ENCODE measurements at places on chromosomes 2 and 18.

DNA sequence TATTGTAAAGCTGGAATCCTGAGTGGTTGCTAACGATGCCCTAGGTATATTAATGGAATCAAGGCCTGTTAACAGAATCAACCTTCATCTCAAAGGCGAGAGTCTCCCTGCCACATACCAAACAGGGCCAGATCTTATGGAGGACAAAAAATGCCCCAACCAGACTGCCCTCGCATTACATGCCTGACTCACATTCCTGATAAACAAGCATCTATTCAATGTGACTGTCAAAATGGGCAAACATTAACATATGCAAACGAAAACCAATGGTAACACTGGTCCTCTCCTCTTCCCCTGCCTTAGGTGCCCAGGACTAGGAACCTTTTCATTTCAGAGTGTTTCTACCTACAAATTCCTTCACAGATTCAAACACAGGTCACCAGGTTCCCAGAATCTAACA lies 83.4 kb downstream of the COL6A3 start:
- DNase-seq: no peak

DNA sequence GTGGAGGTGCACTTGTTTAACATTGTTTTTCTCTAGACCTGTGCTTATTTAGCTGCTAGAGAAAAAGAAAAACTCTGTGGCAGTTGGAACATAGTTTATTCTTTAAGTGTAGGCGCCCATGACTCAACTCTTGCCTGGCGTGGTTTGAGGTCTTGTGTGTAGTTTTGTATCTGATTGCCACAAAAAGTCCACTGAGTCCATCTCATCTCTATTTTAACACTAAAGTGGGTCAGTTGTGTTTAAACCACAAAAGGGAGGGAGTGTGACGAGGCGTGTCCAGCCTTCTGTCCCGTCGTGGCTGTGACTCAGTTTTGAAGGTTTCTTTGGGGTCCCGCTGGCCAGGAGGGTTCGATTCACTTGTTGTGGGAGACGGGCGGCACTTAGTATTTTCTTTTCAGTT lies 15.3 kb upstream of the UGT1A9 start:
- DNase-seq: no peak

GRCh38 chr2:45117383-45117782 lies 108.1 kb upstream of the SIX2 start:
- no peak for DNase-seq

GRCh38 chr2:134310107-134311079 lies 56.5 kb downstream of the MGAT5 start:
- no peak for DNase-seq

- no peak for DNase-seq
These were observed 143.4 kb downstream of the NDUFA10 start for GRCh38 chr2:239881561-239882320.

DNA sequence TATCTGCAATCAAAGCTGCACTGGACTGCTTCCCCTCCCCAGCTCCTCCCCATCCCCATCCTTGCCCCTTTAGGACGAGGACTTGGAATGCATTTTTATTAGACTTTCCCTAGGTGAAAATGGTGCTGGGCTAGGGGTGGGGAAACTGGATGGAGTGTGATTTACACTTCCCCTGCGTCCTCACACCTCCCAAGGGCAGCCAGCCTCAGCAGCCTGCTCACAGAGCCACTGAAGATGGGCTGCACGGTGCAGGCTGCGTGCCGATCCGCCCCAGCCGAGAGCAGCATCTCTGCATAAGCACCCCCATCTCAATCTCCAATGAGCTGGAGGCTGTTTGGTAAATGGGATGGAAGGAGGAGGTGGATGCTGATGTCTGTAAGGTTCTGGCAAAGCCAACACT lies 87.6 kb downstream of the ZBTB7C start:
- no peak for DNase-seq

DNA sequence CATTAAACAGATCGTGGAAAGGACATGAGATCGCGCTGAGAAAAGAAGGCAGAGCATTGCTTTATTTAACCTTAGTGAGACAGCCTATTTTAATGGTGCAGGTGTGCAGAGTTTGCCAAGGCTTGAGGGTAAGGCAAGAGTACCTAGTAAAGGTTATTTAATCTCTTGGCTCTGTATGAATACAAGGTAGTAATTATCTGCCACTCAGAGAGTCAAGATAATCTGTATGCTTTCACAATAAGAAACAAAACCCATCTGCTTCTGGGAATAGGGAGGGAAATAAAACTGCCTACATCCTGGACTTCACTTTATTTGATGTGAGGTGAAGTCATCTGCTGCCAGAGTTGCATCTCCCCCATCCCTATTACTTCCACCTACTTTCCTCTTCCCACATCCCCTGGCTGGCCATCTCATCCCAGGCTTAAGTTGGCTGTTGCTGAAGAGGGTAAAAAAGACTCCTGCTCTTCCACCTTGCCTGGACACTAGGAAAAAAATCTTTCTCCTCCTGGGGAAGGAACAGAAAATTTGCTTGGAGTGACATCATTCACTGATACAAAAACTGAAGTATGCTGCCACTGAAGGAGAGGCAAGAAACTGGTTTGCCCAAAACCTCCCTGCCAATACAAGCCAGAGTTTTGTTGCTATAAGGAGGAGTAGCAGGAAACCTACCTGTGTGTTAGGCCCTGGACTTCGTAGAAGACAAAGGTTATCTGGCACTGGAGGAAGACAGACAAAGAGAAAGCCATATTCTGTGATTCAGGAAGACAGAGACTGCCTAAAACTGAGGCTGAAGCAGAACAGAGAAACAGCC lies 35.8 kb upstream of the ARHGAP25 start:
- no peak for DNase-seq

- no peak for DNase-seq
These were observed 27.5 kb upstream of the CD8A start for GRCh38 chr2:86818114-86818801.

DNA sequence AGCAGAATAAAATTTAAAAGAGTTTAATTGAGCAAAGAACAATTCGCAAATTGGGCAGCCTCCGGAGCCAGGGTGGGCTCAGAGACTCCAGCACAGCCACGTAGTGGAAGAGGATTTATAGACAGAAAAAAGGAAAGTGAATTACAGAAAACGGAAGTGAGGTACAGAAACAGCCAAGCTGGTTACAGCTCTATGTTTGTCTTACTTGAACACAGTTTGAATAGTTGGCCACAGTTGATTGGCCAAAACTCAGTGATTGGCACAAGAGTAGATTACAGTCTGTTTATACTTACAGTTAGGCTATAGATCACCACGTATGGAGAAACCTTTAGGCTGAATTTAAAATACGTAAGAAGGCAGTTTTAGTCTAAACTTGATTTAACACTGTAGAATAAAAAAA lies 78.8 kb upstream of the NEDD4L start:
- DNase-seq: no peak

DNA sequence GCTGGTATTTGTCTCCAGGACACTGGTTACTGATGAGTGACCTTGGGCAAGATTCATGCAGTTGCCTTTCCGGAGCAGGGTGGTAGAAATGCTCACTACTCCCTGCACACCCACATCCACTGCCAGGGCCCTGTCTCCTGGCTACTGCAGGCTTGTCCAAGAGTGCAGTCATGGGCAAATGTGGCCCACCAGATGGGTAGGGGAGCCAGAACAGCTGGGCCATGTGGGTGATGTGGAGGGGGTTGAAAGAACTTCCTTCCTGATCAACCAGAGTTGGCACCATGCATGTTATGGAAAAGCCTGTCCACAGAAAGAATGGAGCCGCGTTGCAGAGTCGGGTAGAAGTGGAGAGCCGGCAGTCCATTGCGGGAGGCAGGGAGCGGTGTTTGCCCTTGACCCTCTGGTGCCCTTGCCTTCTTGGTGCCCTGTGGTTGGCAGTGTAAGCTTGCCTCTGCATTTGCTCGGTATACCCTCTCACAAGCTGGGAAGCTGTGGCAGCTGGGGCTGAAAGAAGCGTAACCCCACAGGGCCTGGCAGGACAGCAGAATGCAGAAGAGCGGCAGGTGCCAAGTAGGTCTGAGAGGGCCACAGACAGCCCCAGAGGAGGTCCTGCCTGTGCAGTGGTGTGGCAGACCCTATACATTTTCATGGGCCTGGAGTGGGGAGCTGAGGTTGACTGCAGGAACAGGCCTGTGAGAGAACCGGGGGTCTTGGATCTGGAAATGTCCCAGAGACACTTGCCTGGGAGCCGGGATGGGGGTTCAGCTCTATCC lies 253.2 kb downstream of the TFCP2L1 start:
- no peak for DNase-seq

- DNase-seq: peak; percentile 62
These were observed 1.2 kb downstream of the CFLAR start for GRCh38 chr2:201116959-201117734.

DNA sequence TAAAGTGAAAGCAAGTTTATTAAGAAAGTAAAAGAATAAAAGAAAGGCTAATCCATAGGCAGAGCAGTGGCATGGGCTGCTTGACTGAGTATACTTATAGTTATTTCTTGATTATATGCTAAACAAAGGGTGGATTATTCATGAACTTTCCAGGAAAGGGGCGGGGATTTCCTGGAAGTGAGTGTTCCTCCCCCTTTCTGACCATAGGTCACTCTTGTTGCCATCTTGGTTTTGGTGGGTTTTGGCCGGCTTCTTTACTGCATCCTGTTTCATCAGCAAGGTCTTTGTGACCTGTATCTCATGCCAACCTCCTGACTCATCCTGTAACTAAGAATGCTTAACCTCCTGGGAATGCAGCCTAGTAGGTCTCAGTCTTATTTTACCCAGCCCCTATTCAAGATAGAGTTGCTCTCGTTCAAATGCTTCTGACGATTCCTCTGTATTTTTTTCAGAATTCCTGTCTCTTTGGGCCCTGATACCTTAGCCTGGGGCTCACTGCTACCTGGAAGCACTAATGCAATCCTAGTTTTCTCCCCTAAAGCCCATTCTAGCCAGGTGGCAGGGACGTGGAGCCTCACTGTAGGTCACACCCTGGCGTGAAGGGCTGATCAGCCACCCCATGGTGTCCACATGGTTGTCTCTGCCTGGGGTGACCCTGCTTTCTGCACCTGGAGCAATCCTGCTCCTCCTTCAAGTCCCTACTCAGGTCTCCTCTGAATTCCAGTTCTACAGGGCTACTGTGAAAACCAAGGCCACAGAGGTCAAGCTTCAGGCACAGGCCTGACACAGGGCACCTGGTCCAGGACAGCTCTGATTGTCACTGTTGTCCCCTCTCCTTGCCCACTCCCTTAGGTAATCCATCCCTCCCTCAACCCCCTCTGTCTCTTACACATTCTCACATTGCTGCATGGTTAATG lies 6.0 kb upstream of the SLC35F6 start:
- peak; percentile 7 for DNase-seq

DNA sequence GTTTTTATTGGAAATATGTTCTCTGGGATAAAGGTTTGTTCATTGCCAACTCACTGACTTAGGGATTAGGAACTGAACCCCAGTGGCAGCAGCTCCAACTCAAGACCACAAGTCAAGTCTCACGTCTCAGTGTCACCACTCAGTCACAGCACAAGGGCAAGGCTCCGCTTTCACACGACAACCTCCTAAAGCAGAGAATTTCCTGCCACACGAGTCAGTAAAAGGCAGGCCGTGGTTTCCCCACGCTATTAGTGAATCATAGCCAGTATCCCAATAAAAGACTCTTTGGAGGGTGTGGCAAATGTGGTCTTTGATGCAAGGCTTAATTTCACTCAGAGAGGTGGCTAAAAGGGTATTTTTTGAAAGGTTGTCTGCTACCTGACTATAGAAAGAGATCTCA lies 57.6 kb downstream of the PIEZO2 start:
- no peak for DNase-seq

DNA sequence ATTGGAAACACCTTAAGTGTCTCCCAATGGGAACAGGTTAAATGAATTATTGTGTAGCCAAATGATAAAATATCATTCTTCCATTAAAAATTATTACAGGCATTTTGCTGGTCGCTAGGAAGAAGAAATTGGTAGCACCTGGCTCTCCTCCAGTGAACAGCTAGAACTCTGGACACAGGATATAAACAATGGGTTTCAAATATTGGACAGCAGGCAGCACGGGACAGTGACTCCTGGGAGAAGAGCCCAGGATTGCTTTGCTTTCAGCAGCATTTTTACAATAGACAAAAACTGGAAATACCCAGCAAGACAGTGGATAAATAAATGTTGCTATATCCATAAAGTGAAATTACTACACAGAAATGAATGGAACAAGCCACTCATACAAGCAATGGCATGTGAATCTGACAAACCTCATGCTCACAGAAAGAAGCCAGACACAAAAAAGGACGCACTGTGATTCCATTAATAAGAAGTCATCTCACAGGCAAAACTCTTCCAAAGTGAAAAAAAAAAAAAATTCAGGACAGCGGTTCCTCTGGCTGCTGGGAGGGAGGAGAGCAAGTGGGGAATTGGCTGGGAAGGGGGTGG lies 50.5 kb downstream of the LAMA1 start:
- no peak for DNase-seq

GRCh38 chr2:17069564-17069963 lies 403.9 kb upstream of the CYRIA start:
- no peak for DNase-seq

- DNase-seq: no peak
These were observed 2.3 kb downstream of the KLHL41 start for GRCh38 chr2:169511818-169512217.

DNA sequence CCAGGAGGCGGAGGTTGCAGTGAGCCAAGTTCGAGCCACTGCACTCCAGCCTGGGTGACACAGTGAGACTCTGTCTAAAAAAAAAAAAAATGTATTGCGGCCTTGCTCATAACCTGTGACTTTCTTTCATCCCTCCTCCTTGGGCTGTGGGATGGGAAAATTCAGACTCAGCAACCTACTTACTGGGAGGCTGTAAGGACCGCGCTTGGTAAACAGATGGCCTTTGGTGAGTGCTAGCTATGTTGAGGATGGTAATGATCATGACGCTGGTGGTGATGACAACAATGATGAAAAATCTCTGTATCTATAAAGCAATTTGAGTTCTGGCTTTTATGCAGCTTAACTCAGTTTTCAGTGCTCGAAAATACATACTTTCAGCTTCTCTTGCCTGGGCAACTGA lies 64.7 kb upstream of the CCDC195 start:
- no peak for DNase-seq

DNA sequence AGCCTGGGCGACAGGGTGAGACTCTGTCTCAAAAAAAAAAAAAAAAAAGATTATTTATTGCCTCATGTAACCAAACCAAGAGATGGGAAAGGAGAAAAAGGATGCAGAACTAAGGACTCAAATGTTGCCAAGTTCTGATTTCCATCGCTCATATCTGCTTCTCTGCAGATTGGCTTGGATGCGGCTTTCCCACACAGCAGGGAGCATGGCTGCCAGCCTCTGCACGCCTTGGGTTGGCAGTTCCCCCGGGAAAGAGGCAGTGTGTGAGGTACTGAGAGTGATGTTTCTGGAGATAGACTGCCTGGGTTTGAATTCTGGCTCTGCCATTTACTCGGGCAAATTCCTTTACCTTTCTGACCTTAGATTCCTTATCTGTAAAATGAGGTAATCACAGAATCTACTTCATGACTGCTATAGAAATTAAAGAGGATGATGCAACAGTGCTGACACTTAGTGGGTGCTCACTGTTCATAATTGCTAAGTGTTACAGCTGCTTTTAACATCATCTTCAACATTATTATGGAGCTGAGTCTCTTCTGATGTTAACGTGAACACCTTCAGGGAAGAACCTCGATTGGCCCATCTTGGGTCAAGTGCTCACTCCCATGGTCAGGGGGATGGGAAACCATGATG lies 68.8 kb downstream of the ACAA2 start:
- no peak for DNase-seq

GRCh38 chr2:12106440-12107080 lies 360.1 kb downstream of the LPIN1 start:
- no peak for DNase-seq

- peak; percentile 59 for DNase-seq
These were observed 33.8 kb downstream of the HS1BP3 start for GRCh38 chr2:20617081-20617575.

All from left kidney (tissue), 8 donors.